Suppressor macrophage treated with lipopolysaccharide for 1 hour (primary cell): ENCODE measurements at places on chromosomes 6 and 20.

GRCh38 chr6:15087186-15087589, 158.7 kb upstream of the JARID2 start:
- no peak for DNase-seq

GRCh38 chr6:36263390-36264000, 6.4 kb upstream of the PNPLA1 start:
- DNase-seq = no peak

DNA sequence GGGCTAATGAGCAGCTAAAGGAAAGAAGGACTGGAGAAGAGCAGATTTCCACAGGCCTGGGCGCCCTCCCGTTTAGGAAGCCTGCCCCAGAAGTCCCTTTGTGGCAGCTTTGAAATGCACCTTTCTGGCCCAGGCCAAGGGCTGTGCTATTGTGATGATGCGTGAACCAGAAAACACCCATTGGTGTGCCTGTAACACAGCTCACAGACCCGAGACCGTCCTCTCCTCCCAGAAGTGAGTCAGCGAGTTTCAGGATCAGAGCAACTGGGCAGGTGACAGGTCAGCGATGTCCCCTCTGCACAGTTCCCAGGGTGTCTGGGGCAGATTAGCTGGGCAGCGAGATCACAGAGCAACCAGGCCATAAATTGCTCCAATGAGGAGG, 71.9 kb upstream of the SULF2 start:
- DNase-seq = no peak

DNA sequence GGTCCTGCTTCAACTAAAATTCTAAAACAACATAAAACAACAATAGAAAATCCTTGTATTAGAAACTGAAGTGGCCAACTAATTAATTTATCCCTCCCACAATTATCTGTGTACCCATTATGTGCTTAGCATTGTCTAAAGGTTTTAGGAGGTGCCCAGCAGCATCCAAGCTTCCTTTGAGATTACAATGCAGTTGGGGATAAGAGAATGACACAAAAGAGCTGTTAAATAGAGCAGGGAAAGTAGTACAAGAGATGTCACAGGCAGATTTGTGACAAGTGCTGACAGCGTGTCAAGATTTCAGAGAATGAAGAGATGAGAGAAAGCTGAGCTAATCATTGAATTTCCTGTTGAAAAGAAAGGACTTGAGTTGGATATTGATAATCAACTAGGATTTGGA, 204.8 kb downstream of the OTOR start:
- no peak for DNase-seq

DNA sequence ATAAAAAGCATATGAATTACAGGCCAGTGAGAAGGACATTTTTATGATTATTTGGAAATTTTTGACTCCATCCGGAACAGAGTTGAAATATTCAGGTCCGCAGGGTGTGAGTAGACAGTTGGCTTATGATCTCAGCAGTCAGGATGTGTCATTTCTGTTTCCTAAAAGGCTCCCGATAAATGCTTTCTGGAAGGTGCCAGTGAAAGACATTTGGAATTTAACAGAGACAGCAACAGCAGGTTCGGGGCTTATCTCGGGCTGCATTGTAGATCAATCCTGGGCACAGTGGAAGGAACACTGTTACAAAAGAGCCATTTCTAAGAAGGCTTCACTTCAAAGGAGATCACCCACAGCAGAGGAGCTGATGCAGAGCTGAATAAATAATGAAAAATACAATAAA, 934.4 kb downstream of the KIF16B start:
- no peak for DNase-seq
